Tibial nerve (tissue), 4 donors: ENCODE measurements at places on chromosomes 5 and 9. TPM values are rescaled to one million over a fixed set of nuclear protein-coding genes. Genes with fewer than 3 reads are reported as not detected.

GRCh38 chr9:106872641-106873040 lies 9.7 kb downstream of the ZNF462 start:
- DNase-seq = no peak

Gene SPDL1
- 12.7 TPM for total RNA-seq

Gene RIGI
- 9.3 TPM for total RNA-seq

GRCh38 chr5:98065261-98065909 lies 708.1 kb upstream of the RGMB start:
- no peak for DNase-seq

Gene PCDHGA10
- 15.0 TPM for total RNA-seq

- DNase-seq = no peak
These were observed 3.0 kb upstream of the FAM78A start for GRCh38 chr9:131279196-131279862.

Gene FOXI1
- not detected for total RNA-seq

DNA sequence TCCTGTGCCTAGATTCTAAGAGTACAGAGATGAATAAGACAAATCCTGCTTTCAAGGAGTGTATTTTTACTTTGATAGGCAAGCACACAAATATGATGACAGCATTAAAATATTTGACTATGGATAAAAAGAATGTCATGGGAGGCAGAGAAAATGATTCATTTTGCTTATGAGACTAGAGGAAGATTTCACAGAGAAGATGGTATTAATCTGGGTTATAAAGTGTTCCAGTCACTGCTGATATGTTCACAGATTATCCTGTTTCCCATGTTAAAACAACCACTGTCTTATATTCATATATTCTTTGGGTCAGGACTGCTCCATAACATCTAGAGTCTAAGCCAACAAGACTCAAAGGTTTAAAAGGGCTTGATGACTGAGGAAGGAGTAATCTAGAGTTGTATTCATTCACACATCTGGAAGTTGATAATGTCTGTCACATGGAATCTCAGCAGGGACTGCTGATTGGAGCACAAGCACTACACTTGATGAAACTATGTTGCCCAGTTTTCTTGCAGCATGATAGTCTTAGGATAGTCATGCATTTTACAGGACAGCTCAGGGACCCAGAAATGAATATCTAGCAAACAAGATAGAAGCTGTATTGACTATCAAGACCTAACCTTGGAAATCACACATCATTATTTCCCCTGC lies 79.3 kb downstream of the STARD4 start:
- no peak for DNase-seq

Gene NIM1K
- 2.5 TPM for total RNA-seq

Gene RBM18
- total RNA-seq = 5.7 TPM

- DNase-seq = no peak
These were observed 39.0 kb upstream of the POC5 start for GRCh38 chr5:75756211-75756610.

DNA sequence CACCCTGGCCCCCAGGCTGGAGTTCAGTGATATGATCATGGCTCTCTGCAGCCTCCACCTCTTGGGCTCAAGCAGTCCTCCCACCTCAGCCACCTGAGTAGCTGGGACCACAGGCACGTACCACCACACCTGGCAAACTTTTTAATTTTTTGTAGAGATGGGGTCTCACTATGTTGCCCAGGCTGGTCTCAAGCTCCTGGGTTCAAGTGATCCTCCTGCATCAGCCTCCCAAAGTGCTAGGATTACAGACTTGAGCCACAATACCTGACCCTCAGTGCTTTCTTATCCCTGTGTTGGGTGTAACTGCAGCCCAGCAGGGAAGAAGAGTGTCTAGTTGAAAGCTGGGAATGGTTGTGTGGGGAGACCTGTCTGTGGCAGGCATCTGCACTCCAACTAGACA lies 10.9 kb downstream of the PTPA start:
- DNase-seq = no peak

DNA sequence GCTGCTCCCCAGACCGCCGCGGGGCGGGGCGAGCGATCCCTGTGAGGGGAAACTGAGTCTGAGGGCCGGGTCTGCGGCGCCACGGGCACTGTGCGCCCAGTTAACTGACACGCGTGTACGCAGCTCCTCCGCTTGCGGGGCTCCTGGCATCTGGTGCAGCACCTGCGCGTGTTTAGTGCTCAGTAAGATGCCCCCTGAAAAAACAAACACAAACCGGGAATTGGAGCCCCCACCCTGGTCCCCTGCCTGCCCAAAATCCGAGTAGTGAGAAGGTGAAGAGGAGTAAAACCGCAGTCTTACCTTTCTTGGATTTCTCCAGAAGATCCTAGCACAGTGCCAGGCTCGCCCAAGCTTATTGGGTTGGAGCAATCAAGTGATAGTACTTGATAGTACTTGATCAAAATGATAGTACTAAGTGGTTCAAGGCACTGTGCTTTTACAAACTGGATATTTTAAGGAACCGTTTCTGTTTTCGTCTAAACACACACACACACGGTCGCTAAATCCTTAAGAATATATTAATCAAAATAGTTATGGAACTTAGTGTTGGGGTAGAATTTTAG lies 2.7 kb upstream of the TRAF1 start:
- DNase-seq = no peak

DNA sequence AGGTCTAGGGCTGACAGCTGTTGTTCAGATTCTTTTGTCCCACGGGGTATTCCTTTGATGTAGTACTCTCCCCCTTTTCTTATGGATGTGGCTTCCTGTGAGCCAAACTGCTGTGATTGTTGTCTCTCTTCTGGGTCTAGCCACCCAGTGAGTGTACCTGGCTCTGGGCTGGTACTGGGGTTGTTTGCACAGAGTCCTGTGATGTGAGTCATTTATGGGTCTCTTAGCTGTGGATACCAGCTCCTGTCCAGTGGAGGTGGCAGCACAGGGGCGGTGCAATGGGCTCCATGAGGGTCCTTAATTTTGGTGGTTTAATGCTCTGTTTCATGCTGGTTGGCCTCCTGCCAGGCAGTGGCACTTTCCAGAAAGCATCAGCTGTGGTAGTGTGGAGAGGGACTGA lies 161.3 kb downstream of the CAVIN4 start:
- DNase-seq = no peak

Gene SKIC3
- total RNA-seq = 77.2 TPM

DNA sequence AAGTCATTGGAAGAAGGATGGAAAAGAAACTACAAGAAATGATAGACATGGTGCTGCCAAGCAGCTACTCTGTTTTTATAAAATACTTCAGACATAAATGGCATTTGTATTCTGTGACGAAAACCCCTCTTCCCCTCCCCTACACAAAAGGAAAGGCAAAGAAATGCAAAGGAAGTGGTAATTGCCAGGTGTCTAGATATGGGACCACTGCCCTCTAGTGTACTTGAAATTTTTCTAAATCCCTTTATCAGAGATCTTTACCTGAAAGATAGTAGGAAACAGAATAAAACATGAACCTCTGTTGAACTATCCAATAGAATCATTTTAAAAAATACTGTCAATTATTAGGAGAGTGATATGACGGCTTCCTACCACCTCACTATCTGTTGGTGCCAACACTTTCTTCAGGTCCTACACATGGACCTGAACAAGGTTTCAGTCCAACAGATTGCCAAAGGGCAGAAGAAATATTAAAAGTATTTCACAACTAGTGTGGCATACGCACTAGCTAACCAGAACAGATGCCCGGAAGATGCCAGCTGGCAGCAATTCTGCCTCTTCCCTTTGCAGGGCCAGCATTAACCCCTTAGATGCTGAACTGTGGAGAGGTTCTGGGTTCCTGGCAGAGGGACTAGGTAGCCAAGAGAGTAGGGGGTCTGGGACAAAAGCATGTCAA lies 104.1 kb downstream of the TSSK1B start:
- DNase-seq = no peak
